Activated CD4-positive, alpha-beta T cell treated with anti-CD3 and anti-CD28 coated beads, Interleukin-2, amount 50 U/mL, for 4 hours (primary cell): ENCODE measurements at places on chromosomes 13 and 19.

GRCh38 chr13:50320271-50320862 is 305.1 kb downstream of the KCNRG start:
- no peak for DNase-seq

DNA sequence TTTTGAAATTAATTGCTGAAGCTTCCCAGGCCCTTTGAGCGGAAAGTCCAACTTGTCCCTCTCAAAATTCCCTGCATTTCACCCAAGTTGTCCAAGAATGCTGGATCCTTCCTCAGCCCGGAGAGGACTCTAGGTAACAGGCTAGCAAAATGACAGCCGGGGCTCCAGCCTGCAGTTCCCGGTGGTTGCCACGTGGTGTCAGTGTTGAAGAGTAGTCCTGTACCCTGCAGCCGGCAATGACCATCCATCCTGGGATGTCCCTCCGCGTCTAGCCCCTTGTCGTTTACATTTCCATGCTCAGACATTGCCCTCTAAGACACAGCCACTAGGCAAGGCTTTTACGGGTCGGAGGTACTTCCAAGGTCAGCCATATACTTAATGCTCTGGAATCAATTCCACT is 31.4 kb upstream of the MTIF3 start:
- DNase-seq: peak; percentile 2

- DNase-seq: no peak
Observed at GRCh38 chr13:48405875-48406274, 7.0 kb downstream of the LPAR6 start.

GRCh38 chr13:71513411-71514033 is 353.5 kb downstream of the DACH1 start:
- no peak for DNase-seq

DNA sequence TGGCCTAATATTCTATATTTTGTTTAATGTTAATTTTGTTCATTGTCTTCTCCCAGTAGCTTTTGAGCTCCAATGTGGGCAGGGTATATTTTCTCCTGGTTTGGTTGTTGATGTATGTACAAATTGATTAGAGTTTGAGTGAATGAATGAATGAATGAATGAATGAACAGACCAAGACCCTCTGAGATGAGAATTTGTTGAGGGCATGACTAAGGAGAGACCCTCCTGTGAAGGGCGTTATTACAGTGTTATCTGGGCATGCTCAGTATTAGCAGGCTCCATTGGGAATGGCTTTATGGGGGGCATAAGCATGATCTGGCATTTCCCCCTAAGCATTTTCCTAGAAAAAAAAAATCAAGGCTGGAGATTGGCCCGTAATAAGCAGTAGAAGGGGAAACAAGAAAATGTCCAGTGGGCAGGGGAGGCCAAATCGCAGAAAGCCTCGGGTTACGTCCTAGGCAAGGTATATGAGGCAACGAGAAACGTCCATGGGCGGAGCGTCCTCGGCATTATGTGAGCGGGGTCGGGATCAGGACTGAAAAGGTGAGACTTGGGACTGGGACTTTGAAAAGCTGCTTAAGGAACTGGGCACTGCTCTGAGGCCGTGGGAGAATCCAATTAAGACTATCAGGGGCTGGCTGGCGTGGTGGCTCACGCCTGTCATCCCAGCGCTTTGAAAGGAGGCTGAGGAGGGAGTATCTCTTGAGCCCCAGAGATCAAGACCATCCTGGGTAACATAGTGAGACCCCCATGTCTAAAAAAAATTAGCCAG is 904 bp upstream of the ARHGAP33 start:
- DNase-seq: no peak

GRCh38 chr13:98595134-98595533 is 18.2 kb upstream of the STK24 start:
- no peak for DNase-seq

DNA sequence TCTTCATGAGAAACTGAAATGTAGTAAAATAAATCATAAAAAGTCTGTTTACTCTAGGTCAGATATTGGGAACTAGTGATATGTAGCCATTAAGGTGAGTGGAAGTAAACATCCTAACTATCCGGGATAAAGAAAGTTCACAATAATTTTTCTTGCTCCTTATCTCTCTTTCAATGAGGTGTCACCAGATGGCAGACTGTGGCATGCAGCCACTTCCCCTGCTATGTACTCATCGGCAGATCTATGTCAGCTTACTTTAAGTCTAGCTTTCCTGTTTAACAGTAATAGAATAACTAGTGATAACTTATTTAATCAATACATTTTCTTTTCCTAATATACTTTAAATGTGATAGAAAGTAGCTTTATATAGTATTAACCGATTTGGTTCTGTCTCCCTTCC is 181.9 kb downstream of the NDFIP2 start:
- DNase-seq: no peak

- DNase-seq: no peak
Observed at GRCh38 chr13:36673838-36674326, at the start of gene SERTM1. TSS of gene SERTM1 (plus strand) at chr13:36674020. CDS start at chr13:36695079, 21,059 bp downstream.

- no peak for DNase-seq
Observed at GRCh38 chr19:3374369-3375112, 8.2 kb downstream of the NFIC start.

GRCh38 chr19:11130824-11131455 is 24.6 kb downstream of the SPC24 start:
- DNase-seq: peak; percentile 72

GRCh38 chr13:98054301-98054700 is 88.6 kb upstream of the FARP1 start:
- DNase-seq: no peak

- DNase-seq: no peak
Observed at GRCh38 chr13:94168783-94169453, 310.6 kb downstream of the DCT start.

DNA sequence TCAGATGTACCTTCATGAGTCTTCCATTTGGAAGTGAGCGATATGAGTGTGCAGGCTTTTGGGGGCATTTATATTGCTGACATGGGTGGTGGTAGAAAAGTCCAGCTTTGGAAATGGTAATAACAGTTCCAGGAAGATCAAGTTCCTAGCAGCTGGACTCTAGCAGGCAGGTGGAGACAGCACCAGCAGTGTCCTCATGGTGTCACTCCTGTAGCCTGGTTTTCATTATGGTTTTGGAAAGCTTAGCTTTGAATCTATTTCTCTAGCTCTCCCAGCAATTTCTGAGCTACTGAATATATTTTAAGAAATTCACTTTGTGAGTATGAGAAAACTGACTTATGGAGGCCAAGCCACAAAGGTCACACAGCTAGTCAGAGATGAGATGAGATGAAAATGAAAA is 523.2 kb upstream of the HTR2A start:
- no peak for DNase-seq

- DNase-seq: no peak
Observed at GRCh38 chr13:75469047-75469446, 12.9 kb downstream of the TBC1D4 start.

- DNase-seq: no peak
Observed at GRCh38 chr13:105340061-105340606, 1195.3 kb downstream of the EFNB2 start.

GRCh38 chr19:293436-294110 is 2.4 kb upstream of the PLPP2 start:
- DNase-seq: no peak

DNA sequence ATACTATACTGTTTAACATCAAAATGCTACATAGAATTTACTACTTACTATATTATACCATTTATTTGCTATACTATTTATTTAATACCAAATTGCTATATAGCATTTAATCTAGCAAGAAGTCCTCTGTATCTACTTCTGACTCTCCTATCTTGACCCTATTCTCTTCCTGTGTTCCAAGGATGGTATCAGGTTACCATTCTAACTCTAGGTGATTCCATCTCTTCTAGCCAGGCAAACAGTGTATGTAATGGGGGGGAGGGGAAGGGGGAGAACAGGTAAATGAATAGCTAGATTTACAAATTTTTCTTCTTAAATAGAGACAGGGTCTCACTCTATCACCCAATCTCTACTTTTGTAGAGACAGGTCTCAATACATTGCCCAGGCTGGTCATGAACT is 200.3 kb downstream of the DIAPH3 start:
- no peak for DNase-seq

DNA sequence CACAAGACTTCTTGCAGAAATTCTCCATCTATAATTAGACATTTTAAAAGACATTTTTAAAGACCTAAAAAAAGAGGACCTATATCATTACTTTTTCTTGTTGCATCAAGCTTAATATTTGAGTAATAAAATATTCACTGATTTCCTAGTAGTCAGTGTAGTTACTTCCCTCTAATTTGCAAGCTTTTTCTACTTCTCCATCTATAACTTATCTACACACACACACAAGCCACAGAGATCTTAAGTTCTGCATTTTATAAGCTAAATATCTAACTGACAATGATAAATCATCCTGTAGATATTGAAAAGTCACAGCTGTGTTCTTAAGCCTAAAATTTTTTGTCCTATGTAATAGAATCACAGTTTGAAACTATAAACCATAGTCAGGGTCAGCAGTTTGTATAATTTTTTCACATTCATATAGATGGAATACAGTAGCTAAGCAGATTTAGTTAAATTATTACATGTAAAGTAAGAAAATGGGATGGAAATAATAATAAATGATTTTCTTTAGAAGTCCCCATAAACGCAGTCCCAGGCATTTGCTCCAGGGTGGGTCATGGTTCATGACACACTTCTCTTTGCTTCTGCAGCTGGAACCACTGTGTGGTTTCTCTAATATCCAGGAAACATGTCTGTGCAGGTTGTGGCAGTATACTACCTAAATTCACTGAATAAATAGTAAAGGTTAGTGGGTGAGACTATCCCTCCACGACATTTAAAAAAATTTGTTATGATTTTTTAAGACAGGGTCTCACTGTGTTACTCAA is 60.2 kb downstream of the ESD start:
- DNase-seq: no peak

DNA sequence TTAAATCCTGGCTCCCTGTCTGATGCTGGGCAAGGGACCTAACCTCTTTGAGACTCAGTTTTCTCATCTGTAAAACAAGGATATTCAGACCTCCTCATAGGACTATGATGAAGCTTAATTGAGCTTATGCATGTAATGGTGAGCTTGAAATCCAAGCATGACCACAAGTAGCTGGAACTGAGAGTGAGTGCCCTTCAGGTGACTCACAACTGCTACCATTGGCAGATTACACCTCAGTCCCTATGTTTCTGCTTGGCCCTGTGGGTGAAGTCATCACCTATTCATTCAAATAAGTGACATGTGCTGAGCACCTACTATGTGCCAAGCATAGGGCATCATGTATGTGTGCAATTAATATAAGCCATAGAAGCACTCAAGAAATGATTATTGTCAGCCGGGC is 25.7 kb downstream of the NOVA2 start:
- DNase-seq: no peak

DNA sequence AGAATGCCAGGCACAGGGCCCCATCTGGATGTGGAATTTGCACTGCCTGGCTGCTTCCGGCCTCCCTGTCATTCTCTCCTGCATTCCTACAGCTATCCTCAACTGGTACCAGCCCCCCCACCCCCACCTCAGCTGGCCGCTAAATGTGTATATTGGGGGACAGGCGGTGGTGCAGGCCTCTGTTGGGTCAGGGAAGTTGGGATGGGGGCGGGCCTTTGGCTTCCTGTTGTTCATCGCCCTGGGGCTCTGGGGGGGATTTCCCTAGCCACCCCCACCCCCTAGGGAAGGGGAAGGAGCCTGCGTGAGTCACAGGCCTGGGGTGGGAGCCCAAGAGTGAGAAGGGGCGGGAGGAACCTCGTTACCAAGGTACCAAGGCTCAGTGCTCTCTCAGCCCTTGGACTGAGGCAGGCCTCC is 10.6 kb downstream of the POU2F2 start:
- peak; percentile 87 for DNase-seq

- peak; percentile 98 for DNase-seq
Observed at GRCh38 chr13:30132623-30133553, 174.5 kb downstream of the KATNAL1 start.

- no peak for DNase-seq
Observed at GRCh38 chr13:53090461-53090860, 61.8 kb downstream of the OLFM4 start.

DNA sequence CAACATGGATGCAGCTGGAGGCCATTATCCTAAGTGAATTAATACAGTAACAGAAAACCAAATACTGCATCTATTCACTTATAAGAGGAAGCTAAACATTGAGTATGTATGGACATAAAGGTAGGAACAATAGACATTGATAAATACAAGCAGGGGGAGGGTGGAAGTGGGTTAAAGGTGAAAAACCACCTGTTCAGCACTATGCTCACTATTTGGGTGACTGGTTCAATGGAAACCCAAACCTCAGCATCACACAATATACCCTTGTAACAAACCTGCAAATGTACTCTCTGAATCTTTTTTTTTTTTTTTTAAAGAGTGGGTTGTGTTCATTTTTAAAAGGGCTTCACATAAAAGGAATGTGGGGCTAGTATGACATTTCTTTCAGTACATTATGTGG is 26.9 kb upstream of the CPB2 start:
- no peak for DNase-seq

GRCh38 chr13:74200081-74200480 is 65.9 kb upstream of the KLF12 start:
- no peak for DNase-seq

- no peak for DNase-seq
Observed at GRCh38 chr13:95570016-95570415, 17.5 kb downstream of the CLDN10 start.

DNA sequence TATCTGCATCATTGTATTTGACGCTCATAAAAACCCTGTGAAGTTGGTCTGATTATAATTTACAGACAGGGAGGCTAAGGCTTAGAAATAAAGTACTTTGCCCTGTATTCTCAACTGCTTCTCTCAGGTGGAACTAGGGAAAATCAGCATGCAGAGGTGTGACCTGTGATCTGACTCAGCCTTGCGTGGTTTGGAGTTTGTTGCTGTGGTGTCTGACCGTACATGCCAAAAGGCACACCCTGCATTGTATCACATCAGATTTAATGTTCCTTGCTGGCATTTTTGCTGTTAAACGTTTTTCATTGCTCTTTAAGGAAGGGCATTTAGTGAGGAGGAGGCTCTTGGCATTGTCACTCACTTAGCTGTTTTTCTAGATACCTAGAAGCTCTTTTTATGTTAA is 58.8 kb upstream of the C1QTNF9B start:
- no peak for DNase-seq

DNA sequence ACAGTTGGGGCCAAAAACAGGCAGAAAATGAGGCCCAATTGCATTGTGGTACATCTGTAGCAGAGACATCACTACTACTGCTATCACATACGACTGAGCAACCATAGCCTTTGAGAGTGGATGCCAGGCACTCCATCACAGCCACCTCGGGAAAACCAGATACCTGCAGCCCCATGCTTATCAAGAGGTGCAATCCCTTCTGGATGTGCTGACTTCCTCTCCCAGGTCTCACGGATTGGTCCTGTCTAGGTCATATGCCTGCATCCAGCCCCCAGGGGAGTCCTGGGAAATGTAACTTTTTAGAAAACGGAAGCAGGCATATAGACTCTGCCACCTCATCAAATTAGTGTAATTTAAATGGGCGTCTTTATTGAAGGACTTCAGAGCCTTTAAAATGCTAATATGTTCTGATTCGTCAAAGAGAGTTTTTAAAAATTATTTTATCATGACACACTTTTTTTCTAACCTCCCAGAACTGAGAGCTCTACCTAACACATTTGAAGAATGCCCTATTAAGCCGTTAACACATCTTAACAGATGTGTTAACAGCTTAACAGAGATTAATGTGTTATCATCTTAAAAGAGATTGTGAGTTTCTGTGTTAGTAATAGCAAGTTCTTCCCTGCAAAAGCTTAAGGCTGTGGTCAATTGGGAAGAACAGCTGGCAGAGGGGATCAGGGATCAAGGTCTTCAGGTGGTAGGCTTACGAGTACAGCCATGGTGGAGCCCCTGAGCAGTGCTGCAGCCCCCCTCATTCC is 63.9 kb downstream of the DLEU7 start:
- no peak for DNase-seq
